ENCODE measurements at places on chromosomes 13 and 19.

DNA sequence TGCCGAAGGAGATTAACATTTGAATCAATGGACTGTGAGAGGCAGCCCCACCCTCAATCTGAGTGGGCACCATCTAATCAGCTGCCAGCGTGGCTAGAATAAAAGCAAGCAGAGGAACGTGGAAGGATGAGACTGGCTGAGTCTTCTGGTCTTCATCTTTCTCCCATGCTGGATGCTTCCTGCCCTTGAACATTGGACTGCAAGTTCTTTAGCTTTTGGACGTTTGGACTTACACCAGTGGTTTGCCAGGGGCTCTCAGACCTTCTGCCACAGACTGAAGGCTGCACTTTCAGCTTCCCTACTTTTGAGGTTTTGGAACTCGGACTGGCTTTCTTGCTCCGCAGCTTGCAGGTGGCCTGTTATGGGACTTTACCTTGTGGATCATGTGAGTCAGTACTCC is 14.7 kb downstream of the NHLRC3 start:
- DNase-seq: no peak

DNA sequence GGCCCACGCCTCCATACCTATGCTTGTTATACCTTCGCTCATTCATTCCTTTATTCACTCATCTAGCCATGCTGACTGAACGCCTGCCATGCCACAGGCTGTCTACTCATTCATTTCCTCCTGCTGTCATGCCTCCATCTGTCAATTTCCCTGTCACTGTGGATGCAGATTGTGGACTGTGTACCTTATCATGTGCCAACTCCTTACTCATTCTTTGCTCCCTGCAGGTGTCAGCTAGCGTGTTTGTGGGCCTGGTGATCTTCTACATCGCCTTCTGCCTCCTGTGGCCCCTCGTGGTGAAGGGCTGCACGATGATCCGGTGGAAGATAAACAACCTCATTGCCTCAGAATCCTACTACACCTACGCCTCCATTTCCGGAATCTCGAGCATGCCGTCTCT is 4.1 kb upstream of the PSMD8 start:
- DNase-seq: no peak

GRCh38 chr19:4951656-4952055 is 17.3 kb upstream of the KDM4B start:
- DNase-seq: no peak

- no peak for DNase-seq
Measured at GRCh38 chr13:42754801-42755510, 26.4 kb upstream of the FAM216B start.

DNA sequence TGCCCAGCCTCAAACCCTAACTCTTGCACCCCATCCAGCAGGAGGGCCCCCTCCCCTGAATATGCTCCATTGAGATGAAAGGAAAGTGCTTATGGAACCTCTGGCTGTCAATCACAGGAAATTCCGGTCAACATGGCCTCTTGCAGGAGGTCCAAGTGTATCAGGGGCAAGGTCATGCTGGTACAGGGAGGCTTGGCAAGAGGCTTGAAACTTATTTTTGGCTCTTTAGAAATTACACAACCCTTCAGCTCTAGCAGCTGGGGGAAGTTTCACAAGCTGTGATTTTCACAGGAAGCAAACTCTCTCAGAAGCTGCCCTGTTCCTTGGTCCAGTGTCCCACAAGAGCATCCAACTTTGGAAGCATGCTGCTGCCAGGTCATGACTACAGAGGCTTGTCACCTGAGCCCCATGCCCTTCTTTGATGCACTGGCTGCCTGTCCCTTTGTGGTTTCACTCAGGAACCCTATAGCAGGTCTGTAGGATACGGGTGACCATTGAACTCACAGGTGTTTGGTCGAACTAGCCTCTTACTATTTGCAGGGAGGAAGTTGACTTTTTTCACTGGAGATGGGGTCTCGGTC is 8.4 kb downstream of the ASF1B start:
- DNase-seq: no peak

GRCh38 chr13:80665792-80666333 is 324.9 kb upstream of the SPRY2 start:
- DNase-seq: no peak

GRCh38 chr13:111382877-111383276 is 62.4 kb downstream of the TEX29 start:
- no peak for DNase-seq

DNA sequence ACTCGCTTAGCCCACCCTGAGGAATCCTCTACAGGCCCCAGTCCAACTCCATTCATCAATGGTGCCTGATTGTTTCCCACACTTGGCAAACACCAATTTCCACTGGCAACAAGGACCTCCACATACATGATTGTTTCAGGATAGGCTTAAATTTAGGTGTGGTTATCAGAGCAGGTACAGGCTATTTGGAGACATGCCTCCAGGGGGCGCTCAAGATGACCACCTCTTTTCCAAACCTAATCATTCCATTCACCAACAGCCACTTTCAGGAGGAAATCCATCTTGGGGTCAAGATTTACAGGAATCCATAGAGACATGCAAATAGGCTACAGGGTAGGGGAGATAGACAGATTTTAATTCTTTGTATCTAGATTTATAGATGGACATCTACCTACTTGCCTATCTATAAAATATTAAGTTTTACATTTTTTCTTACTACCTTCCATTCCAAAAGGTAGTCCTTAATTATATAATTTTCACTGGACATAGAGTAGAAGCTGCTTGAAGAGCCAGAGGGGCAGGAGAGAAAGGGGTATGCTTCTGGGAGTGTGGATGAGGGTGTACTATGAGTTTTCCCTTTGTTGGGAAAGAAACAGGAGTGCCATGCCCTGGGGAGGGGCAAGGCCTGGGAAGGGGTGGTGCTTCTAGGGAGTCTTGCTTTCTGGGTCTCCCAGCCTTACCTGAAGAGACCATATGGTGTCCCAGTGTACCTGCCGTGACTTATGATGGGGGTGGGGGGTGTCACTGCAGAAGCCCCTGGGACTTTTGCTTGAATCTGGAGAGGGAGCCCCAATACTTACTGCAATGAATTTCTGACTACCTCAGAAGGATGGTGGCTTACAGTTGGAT is 14.1 kb upstream of the PCDH8 start:
- no peak for DNase-seq

- no peak for DNase-seq
Measured at GRCh38 chr13:52885141-52885540, 36.7 kb upstream of the PCDH8 start.
